GDM1 (cell line): ENCODE measurements at places on chromosomes 6 and 20.

- DNase-seq, result no peak
These were observed 280.0 kb downstream of the BMP7 start for GRCh38 chr20:56986476-56986875.

DNA sequence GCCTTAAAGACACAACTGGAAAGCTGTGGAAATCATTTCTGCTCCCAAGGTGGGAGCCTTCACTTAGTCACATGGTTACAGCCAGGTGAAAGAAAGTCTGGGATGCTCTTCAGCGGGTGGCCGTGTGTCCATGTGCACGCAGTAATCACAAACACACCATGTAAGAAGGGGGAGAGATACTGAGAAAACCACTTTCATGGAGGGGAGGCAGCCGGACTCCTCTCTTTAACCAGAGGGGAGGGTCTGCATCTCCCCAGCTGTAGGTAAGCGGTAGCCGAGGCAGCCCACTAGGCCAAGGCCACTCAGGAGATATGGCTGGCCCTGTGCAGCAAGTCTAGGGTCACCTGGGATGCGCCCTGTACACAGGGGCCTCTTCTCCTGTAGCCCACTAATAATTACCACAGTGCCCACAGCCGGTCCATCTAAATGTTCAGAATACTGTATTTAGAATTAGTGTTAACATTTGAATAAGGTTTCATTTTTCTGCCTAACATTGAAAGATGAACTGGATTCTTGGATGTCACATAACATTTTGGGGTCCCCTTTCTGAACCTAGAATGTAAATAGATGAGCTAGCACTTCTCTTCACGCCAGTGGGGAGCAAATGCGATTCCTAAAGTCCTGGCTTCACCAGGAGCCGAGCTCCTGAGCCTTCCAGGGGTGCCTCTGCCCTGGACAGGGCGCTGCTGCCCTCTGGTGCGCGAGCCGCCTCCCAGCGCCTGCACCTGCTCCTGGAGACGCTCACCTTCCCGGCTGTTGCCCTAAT lies 15.9 kb downstream of the GPR31 start:
- DNase-seq, result peak; percentile 27

DNA sequence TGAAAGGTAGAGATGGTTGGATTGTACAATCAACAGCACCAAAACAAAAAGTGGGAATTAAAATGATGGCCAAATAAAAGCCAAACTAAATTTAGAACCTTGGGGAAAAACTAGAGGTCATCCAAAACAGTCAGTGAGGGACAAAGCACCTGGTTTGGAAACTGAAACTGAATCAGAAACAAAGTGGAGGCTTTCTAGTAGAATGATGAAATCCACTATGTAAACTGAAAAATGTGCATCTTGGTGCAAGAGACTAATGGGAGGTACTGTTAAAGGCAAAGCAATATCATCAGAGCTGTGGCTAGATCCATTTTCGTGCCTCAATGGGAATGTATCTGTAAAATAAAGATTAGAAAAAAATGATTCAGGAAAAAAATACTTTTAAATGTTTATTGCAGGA lies 380.0 kb upstream of the GJE1 start:
- no peak for DNase-seq

DNA sequence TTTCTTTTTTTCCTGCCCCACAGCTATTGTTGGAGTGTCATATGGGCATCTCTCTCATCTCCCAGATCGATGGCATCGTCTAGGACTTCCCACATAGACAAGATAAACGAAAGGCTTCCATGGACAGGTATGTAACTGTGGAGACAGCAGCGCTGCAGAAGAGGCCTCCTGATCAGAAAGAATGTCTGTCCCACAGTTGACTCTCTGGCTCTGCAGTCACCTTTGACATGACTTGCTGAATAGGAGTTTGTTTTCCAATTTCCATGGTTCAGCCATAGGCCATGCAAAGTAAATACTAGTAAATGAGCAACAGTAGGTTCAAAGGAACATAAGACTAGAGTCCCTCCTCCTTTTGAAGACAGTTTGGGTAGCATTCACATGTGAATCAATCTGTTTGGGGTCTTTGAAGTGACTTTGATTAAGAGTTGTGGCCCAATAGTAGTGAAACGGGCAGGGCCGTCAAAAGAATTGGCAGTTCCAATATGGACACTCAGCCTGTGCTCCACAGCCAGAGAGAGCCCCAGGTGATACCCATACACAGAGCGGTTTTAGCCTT lies 134.7 kb upstream of the IFNGR1 start:
- no peak for DNase-seq
